ENCODE measurements at places on chromosomes 3 and 15.
A peak's percentile ranks its signal among the peaks of the same experiment; 100 is the strongest.

GRCh38 chr3:30399394-30400181 is 206.8 kb upstream of the TGFBR2 start:
- DNase-seq, result peak; percentile 41

- DNase-seq, result peak; percentile 21
Measured at GRCh38 chr3:73437828-73438227, 186.9 kb downstream of the PDZRN3 start.

DNA sequence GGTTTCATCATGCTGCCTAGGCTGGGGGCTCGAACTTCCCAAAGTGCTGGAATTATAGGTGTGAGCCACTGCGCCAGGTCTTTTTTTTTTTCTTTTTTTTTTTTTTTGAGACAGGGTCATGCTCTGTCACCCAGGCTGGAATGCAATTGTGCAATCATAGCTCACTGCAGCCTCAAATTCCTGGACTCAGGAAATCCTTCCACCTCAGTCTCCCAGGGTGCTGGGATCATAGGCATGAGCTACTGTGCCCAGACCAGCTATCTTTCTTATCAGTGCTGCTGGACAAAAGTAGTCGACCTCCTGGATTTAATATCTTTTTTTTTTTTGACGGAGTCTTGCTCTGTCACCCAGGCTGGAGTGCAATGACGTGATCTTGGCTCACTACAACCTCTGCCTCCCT is 60.8 kb downstream of the TFDP2 start:
- DNase-seq, result peak; percentile 78

DNA sequence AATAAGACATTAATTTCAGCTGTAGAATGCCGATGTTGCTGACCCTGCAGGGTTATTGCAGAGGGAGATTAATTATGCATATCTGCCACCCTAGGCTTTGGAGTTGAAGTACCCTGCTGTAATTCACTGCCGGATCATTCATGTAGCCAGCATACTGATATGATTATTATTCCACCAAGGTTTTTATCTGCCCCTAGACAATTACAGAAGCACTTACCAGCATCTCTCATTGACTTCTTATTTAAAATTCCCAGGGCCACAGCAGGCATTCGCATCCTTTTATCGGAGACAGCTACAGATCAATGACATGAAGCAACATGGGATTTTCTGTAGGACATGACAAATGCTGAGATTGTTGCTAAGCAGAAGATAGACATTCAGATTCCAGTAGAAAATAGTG is 31.3 kb downstream of the IL1RAP start:
- DNase-seq, result no peak

GRCh38 chr15:31235311-31236183 is 91.1 kb upstream of the KLF13 start:
- peak; percentile 12 for DNase-seq

DNA sequence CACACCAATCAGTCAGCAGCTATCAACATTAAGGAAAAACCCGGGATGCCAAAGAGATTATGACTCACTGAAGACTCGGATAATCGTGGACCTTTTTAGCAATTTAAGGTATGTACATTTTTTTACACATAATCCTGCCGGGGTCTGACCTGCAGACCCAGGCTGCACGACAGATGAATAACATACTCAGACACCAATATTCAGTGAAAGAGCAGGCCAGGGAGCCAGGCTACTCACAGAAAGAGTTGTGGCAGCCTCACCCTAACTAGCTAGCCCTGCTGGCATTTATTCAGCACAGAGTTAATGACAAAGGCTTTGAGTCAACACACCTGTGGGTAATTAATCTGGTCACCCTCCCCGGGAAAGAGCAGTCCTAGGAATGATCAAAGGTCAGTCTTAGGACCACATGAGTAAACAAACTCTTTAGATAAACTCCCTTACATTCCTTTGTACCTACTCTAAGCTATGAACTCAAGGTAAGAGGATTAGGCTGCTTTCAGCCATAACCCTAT is 727.5 kb downstream of the TBL1XR1 start:
- peak; percentile 31 for DNase-seq

- no peak for DNase-seq
Measured at GRCh38 chr3:33833408-33834095, 35.1 kb downstream of the PDCD6IP start.

DNA sequence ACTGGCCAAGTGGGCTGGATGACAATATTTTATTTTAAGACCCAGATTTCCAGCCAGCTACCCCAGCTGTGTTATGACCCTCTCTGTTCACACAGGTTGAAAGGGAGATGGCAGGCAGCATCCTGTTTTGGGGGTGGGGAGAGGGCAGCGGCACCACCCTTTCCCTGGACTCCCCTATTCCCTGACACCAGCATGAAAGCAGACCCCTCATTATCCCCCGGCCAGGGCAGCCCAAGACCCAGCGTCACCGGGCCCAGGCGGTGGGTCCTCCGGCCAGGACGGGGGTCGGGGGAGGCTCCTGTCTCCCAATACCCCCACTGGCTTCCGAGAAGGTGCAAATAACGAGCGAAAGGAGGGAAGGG is 127.6 kb upstream of the MEF2A start:
- DNase-seq, result no peak

Measured in EH (cell line).